ENCODE measurements at places on chromosomes 6 and 20. TPM values are rescaled to one million over a fixed set of nuclear protein-coding genes. Genes with fewer than 3 reads are reported as not detected.
A peak's percentile ranks its signal among the peaks of the same experiment; 100 is the strongest.

The IMPG1 gene
- not detected for total RNA-seq

The C6orf15 gene
- total RNA-seq, result not detected

The HUS1B gene
- total RNA-seq, result 0.78 TPM

The MUC22 gene
- not detected for total RNA-seq

GRCh38 chr6:156839129-156839528 is 62.0 kb downstream of the ARID1B start:
- H3K27me3 ChIP-seq, result no peaks in the 10 kb centered on the region
- no peak overlapping the region for H3K27ac ChIP-seq
- H3K36me3 ChIP-seq, result peaks cover 5% of the 10 kb centered on the region
- H3K4me3 ChIP-seq, result no peak overlapping the region
- no peak for DNase-seq

The HAO1 gene
- not detected for total RNA-seq

The METTL24 gene
- 0.29 TPM for total RNA-seq

The CD24 gene
- not detected for total RNA-seq

DNA sequence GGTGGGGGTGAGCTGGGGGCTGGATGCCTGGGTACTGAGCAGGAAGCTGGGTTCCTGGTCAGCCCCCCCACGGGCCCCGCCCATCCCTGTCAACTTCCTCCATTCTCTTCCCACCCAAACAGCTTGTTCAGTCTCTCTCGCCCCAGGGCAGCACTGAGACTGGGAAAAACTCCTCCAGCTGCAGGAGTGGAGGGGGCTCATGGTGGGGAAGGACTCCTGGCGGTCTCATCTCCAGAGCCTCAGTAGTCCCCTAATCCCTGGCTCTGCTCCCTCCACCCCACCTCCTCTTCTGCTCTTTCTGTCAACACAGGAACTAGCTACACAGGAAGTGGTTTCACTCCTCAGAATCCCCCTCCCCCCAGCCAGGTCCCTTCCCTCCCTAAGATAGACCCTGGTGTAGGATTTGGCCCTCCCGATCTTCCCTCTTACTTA is at the start of gene GPSM3:
GPSM3 (minus strand) TSS at position 36 of the 432 bp plus-strand sequence. CDS start 130 bp downstream, outside the sequence.
- no peaks in the 10 kb centered on the region for H3K27me3 ChIP-seq
- DNase-seq, result peak; percentile 74
- H3K4me3 ChIP-seq, result peak within 1 kb of the TSS; percentile 81
- H3K27ac ChIP-seq, result peak within 1 kb of the TSS; percentile 98
- H3K36me3 ChIP-seq, result peaks cover 4% of the 10 kb centered on the region

The GPLD1 gene
- total RNA-seq, result 1.4 TPM

DNA sequence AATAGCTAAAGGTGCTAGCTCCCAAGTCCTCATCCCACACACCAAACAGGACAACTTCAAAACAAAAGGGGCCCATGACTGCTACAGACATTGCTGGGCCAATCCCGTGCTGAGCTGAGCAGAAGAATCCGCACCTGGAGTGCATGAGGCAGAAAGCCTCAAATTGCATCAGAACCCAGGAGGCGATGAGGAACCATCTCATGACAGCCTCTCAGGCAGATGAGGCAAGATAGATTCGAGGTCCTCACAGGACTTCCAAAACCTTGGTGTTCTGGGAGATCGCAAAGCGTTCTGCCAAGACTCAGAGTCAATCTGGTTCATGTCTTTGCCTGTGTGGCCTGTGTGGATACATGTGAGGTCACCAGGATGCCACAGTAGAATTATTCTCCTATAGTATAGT is 32.8 kb upstream of the SSTR4 start:
- no peak for DNase-seq
- no peak overlapping the region for H3K4me3 ChIP-seq
- H3K4me1 ChIP-seq, result no peaks in the 10 kb centered on the region
- H3K36me3 ChIP-seq, result no peaks in the 10 kb centered on the region

- H3K27ac ChIP-seq, result no peak overlapping the region
- no peak overlapping the region for H3K4me3 ChIP-seq
- H3K27me3 ChIP-seq, result no peaks in the 10 kb centered on the region
- DNase-seq, result no peak
- no peaks in the 10 kb centered on the region for H3K36me3 ChIP-seq
These were observed 106.7 kb upstream of the DTNBP1 start for GRCh38 chr6:15769511-15770018.

GRCh38 chr6:145209272-145209671 is 526.0 kb downstream of the EPM2A start:
- H3K27me3 ChIP-seq, result no peaks in the 10 kb centered on the region
- H3K4me1 ChIP-seq, result no peaks in the 10 kb centered on the region
- no peak overlapping the region for H3K27ac ChIP-seq
- DNase-seq, result no peak
- no peak overlapping the region for H3K4me3 ChIP-seq

DNA sequence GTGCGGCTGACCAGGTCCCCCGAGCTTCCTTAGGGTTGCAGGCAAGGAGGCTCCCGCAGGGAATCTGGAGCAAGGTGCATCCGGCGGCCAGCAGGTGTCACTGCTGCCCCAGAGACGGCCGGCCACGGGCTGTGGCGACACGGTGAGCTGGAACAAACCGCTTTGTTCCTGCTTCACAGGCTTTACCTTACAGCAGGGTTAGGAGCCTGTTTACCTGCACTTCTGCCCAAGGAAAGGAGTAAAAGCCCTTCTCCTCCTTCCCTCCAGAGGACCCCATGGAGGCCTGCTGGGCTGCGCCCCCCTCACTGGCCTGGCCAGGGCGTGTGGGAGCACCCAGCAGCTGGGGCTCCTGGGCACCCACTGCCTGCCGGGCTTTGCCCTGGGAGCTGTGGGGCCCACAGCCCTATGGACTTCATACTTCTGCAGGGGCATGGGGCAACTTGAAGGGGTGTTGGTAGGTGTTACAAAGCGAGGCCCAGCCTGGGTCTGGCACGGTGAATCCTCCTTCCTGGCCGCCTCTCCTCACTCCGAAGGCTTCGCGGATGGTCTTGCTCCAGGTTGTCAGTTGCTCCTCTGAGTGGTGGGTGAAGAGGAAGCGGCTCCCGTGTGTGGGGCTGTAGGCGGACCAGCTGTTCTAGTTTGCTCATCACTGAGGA is 88.4 kb downstream of the CDC5L start:
- no peak overlapping the region for H3K27ac ChIP-seq
- no peaks in the 10 kb centered on the region for H3K27me3 ChIP-seq
- H3K4me1 ChIP-seq, result peaks cover 6% of the 10 kb centered on the region
- peak; percentile 47 for DNase-seq
- H3K36me3 ChIP-seq, result no peaks in the 10 kb centered on the region

DNA sequence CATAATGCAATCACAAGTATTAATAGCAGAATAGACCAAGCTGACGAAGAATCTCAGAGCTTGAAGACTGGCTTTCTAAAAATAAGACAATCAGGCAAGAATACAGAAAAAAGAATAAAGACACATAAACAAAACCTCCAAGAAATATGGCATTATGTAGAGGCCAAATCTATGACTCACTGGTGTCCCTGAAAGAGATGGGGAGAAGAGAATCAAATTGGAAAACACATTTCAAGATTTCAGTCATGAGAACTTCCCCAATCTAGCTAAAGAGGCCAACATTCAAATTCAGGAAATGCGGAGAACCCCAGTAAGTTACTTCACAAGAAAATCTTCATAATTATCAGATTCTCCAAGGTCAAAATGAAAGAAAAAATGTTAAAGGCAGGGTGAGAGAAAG is 69.0 kb upstream of the PDE7B start:
- no peaks in the 10 kb centered on the region for H3K27me3 ChIP-seq
- no peak for DNase-seq
- no peaks in the 10 kb centered on the region for H3K36me3 ChIP-seq
- H3K4me3 ChIP-seq, result no peak overlapping the region
- no peak overlapping the region for H3K27ac ChIP-seq

DNA sequence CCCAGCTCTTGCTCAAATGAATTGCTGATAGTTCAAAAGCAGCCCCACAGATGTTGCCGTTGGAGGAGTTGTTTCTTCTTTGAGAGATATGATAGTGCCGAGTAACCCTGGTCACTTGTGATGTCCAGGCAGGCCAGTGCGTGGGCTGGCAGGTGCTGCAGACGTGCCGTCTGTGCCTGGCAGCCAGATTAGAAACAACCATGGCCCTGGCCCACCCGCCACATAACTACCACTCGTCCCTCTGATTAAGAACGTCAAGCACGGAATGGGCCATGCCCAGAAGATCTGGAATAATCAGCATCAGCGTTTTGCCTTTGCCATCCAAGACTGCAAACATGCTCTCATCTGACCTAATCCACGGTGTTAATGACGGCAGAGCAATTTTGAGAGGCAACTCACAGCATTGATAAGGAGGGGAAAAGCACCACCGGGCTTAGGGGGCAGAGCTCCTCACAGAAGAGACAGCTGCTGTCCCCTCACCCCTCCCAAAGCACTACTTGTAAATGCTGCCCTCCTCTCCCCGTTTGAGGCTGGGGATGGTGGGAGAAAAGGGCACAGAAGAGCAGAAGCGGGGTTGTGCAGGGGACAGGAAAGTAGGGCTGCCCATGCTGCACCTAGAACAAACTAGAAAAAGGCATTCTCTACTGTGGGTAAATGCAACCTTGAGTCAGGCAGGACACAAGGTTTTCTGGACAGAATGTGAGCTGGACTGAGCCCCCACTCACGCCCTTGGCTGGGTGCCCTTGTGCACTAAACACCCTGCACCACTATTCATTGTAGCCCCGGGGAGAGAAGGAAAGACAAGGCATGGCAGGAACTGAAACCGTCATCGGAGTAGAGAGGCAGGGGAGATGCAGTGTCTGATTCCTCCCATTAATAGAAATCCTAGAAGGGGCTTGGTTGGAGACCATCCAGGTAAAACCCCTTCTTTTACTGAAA is 5.3 kb upstream of the CPNE5 start:
- peaks cover 9% of the 10 kb centered on the region for H3K27me3 ChIP-seq
- peaks cover 14% of the 10 kb centered on the region for H3K4me1 ChIP-seq
- H3K4me3 ChIP-seq, result no peak overlapping the region
- no peaks in the 10 kb centered on the region for H3K36me3 ChIP-seq
- no peak for DNase-seq
- H3K27ac ChIP-seq, result no peak overlapping the region

- no peak overlapping the region for H3K4me3 ChIP-seq
- no peak for DNase-seq
- H3K27me3 ChIP-seq, result no peaks in the 10 kb centered on the region
- H3K27ac ChIP-seq, result no peak overlapping the region
These were observed 101.8 kb upstream of the SIM1 start for GRCh38 chr6:100566563-100566962.

Measured in CD4-positive, alpha-beta memory T cell (primary cell).